ENCODE measurements at places on chromosomes 12 and 14.

GRCh38 chr12:96395236-96395635, 5.0 kb downstream of the CDK17 start:
- no peak for DNase-seq

DNA sequence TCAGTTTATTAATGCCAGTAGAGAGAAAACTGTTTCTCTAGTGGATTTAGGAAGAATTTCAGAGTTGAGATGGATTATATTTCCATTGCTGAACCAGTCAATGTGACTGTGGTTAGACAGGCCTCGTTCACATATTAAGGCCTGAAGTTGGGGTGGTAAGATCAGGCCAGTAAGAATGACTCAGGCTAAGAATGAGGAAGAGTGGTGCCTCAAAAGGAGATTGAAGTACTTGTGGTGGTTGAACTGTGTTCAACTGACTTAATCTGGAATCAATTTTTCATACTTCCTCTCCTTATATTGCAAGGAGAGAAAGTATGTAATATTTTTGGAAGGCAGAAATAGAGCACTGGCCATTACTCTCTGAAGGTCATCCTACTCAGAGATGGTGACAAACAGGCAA, 37.8 kb upstream of the ATF7IP start:
- peak; percentile 57 for DNase-seq

DNA sequence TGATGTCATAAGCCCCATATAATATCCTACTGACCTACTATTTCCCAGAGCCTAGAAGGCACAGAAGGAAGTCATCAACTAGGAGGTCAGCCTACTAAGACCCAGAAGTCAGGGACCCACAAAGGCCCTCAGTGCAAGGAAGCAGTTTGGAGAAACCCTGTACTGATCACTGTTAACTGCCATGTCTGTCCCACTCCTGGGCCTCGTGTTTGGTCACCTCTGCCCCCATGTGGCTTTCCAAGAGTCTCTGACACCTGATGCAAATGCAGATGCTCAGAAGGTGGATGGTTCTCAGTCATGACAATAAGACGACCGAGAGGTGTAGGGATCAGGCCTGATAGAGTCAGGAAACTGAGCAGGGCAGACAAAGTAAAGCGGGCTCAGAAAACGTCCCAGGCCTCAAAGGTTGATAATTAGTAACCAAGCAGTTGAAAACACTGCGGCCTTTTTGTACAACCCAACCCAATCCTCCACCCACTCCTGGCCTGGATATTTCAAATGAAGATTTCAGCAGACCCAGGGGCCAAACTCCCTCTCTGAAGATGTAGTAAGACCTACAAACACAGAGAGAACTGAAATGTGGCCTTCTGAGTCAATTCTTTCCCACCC, 23.4 kb downstream of the PRKAB1 start:
- DNase-seq, result no peak

GRCh38 chr12:105164068-105164467, 56.5 kb downstream of the WASHC4 start:
- no peak for DNase-seq

DNA sequence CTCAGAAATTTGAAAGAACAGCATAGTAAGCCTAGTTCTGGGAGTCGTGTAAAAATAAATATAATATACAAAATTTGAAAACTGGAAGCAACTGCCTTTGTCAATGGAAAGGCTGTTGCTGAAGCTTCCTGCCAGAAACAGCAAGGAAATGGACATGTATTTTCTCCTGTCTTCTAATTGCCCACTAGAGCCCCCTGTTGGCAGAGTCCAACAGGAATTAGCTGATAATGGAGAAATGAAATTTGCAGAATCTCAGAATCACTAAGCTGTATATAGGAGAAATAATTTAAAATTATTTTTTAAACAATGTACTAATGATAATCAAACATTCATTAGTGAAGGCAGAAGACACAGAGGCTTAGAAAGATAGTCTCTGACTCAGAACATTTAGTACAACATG, 414.8 kb downstream of the SLC6A15 start:
- DNase-seq, result peak; percentile 44

DNA sequence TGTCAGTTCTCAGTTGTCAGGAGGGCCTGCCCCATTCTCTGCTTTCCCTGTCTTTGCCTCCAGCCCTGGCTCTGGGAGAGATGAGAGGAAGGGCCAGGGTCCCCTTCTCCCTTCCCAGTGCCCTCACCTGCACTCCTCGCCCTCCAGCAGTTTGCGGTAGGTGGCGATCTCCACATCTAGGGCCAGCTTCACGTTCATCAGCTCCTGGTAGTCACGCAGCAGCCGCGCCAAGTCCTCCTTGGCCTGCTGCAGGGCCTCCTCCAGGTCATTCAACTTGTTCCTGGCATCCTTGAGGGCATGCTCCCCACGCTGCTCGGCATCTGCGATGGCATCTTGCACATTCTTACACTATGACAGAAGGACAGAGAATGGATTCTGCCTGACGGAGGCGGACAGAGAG, 5.4 kb downstream of the KRT2 start:
- DNase-seq, result no peak

GRCh38 chr14:103196716-103197115, 73.5 kb downstream of the TNFAIP2 start:
- no peak for DNase-seq

GRCh38 chr14:36313898-36314297, 6.5 kb downstream of the MBIP start:
- DNase-seq, result peak; percentile 36

- DNase-seq, result peak; percentile 43
Observed at GRCh38 chr14:101947577-101947903, 16.8 kb upstream of the DYNC1H1 start.

GRCh38 chr14:92581966-92582566, 68.5 kb downstream of the RIN3 start:
- DNase-seq, result no peak

DNA sequence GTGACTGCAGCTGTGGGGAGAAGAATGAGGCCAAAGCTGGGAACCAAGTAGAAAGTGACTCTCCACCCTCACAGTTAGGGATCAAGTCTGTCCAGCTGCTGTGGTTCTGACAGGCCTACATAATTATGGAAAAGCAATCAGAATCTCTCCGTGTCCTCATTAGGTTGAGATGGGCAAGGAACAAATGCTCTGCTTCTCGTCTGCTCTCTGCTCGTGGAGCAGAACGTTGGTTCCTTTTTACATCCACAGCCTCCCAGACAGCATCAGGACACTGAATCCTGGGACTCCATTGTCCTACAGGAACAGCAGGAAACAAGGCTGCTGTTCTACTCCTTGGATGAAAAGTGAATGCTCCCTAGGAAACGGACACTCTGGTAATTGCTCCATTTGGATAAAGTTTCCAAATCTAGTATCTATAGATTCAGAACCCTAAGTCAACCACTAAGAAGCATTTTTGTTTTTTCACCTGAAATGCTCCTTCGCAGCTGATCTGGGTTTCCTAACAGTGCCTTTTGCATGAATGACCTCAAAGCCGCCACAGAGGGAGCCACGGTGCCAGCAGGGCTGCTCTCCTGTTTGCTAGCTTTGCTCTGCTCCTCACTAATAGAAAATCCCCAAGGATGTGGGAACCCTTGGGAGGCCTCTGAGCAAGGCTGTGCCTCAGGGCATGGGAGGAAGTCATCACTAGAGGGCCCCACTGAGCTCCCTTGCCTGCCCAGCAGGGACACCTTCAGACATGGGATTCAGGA, 102.0 kb downstream of the EGLN3 start:
- DNase-seq, result peak; percentile 63

GRCh38 chr12:117593815-117594400, 232.5 kb upstream of the NOS1 start:
- DNase-seq, result no peak

DNA sequence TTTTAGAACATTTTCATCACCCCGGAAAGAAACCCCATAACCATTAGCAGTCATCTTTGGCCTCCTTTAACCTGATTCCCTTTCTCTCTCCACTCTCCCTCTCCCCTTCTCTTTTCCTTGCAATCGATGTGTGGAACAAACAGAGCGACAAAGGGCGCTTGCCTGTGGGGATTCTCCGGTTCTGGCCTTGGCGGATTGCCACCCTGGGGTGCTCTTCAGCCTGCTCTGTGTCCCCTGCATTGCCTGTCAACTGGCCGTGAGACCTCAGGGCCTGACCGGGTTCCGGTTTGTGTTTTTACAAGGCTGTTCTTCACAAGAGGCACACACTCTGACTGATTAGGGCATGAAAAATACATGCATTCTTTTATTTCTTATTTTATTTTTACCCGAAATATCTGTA, 27.8 kb downstream of the LRTM2 start:
- DNase-seq, result no peak

DNA sequence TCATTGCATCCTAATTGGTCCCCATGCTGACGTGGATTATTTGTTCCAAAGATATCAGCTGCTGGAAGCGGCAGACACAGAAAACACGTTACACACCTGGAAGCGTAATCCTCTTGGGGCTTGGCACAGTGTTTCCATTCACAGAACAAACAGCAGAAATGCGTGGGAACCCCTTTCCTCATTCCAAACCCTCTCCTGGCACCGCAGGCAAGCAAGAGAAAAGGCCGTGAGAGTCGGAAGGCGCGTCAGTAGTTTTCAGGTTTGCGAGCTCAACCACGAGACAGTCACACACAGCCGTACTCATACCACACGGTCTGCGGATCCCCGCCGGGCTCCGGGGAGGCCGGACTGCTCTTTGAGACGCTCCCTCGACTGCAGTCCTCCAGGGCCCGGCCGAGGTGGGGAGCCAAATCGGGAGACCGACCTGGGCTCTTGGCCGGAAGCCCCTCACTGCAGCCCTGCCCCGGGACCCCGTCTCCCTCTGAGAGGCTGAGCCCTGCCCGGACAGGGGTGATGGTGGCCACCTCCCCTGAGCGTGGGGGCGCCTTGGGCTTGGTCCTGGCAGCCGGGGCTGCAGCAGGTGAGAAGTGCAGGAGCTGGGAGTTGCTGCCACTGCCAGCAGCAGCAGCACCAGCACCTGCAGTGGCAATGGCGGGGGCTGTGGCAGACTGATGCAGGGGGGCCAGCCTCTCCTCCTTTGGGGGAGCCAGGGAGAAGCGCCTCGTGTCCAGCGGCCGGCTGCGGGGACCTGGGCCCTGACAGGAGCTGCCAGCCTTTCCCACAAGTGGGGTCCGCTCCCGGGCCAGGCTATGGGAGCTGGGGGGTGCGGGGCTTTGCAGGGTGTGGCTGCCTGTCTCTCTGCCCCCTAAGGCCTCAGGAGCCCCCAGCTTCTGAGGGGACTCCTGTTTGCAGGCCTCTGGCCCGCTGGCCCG, 28.1 kb upstream of the GPR68 start:
- DNase-seq, result no peak

GRCh38 chr12:93451423-93452158, 9.8 kb upstream of the UBE2N start:
- DNase-seq, result no peak
